Activated CD4-positive, alpha-beta T cell treated with anti-CD3 and anti-CD28 coated beads, Interleukin-2, amount 10 ng/mL, durations not matched to agents 7 days and 5 days (primary cell): ENCODE measurements at places on chromosomes 11 and 22. TPM values are rescaled to one million over a fixed set of nuclear protein-coding genes. Genes with fewer than 3 reads are reported as not detected.

- DNase-seq = no peak
These were observed 2.9 kb downstream of the RPS3 start for GRCh38 chr11:75402002-75402773.

DNA sequence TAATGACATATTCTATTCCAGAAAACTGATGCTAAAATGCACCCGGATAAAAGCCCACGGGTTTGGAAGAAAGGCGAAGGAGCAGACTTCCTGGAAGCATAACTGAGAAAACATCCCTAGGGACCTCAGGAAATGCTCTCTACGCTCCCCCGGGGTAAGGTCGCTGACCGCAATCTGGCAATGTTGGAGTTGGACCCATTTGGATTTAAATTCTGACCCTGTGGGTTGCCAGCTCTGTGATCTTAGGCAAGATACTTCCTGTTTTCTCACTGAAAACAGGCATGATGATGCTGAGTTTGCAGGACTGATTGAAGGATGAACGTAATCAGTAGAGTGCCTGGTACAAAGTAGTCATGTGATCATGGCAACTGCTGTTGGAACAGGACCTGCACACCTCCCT lies 1054.0 kb downstream of the NTM start:
- no peak for DNase-seq

DNA sequence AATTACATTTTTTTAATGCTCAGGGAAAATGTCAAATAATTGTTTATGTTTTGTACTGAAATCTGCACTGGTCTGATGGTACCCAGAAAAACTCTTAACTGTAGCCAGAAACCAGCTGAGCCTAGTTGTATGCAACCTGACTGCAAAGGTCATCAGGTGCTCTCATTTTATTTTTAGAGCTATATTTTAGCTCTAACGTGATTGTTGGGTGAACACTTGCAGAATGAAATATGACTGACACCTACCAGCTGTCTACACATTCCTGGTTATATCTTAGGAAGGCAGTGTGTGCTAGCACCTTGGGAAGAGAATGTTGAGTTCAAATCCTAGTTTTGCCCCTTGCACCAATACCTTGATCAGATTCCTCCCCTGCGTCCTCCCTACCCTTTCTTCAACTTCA lies 23.6 kb downstream of the PTPRJ start:
- no peak for DNase-seq

GRCh38 chr11:2313051-2313951 lies 11.5 kb downstream of the TSPAN32 start:
- DNase-seq = no peak

DNA sequence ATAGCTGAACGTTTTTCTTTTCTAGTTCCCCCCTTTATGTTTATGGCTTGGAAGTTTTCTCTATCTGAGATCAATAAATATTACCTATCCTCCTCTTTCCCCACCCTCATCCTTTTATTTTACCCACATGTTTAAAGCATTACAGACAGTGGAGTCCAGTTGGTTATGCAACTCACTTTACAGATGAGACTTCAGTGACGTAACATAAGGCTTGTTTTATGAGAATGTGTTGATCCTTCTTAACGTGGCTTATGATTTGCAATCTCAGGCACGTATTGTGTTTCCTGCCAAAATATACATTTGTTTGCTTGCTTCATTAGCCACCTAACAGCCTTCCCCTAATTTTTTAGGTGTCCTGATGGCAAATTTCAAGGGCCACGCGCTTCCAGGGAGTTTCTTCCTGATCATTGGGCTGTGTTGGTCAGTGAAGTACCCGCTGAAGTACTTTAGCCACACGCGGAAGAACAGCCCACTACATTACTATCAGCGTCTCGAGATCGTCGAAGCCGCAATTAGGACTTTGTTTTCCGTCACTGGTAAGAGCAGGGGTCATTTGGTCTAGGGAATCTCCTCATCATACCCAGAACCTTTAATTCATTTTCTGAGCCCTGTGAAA lies 36.6 kb downstream of the TMEM45B start:
- no peak for DNase-seq

- no peak for DNase-seq
These were observed 905.6 kb downstream of the DLG2 start for GRCh38 chr11:84721561-84721961.

GRCh38 chr11:2708151-2708581 lies 8.4 kb upstream of the KCNQ1OT1 start:
- no peak for DNase-seq

DNA sequence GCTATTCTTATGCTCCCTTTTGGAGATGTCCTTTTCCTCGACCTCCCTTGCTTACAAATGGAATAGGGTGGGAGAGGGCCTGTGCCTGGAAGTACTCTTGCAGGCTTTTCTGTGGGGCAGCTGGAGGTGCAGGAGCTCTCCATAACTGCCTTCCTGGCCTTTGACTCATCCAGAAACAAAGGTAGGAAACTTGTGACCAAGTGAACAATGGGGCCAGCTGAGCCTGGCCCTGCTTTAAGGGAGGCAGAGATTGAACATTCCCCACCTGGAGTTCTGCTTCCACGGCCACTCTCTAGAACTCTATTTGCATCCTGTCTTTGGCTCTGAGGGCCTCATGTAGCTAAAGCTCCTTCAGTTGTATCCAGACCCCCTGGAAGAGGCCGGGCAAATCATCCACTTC lies 5.1 kb upstream of the LYVE1 start:
- no peak for DNase-seq

GRCh38 chr11:102196816-102197215 lies 86.6 kb downstream of the YAP1 start:
- DNase-seq = no peak

GRCh38 chr11:59463190-59463641 lies 6.5 kb downstream of the OR4D6 start:
- no peak for DNase-seq

The APOL5 gene
- total RNA-seq = not detected

The UPK3A gene
- total RNA-seq = not detected

The APOC3 gene
- total RNA-seq = not detected
